ENCODE measurements at places on chromosomes 7 and 10.

GRCh38 chr7:158976468-158976848, 120.1 kb downstream of the DYNC2I1 start:
- DNase-seq = no peak

DNA sequence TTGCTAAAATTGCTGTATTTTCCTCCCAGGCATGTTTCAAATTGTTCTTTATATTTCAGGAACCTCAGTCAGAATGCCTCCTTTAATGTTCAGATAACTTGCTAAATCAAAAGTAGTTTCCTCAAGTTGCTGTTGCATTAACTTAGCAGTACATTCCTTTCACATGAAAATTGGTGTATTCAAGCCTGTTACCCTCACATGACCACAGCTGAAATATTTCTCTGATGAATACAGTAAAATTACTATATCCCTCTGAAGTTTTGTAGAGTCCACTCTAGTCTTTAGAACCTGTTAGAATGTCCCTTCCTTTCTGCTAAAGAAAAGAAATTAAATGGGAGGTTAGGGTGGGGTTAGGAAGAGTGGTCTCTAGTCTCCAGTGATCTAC, 24.5 kb upstream of the C1GALT1 start:
- DNase-seq = no peak

- no peak for DNase-seq
Measured at GRCh38 chr10:86287966-86288579, 78.5 kb downstream of the GRID1 start.

DNA sequence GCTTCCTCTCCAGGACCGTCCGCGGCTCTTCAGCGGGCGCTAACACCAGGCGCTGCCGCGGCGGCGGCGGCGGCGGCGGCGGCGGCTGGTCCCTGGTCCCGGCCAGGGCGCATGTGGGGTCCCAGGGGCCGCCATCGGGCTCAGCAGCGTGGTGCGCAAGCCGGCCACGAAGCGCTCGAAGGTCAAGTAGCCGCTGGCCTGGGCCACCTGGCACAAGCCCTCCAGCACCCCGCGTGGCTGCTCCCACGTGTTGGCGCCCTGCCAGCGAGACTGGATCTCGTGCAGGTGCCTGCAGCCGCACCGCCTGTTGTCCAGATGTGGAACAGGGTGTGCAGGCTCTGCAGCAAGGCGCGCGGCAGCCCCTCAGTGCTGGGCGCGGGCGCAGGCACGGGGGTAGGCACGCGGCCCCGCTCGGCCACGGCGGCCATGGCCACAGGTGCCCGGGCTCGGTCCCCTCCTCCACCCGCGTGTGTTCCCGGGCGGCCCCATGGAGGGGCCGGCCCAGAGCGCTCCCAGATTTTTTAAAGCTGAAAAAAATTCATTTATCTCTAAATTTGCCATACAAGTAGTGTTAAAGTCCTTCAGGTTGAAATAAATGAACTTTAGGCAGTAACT, 884.2 kb upstream of the ZNF722 start:
- DNase-seq = no peak

GRCh38 chr7:152072421-152072820, 46.9 kb downstream of the GALNT11 start:
- DNase-seq = no peak

GRCh38 chr10:108911814-108912541, 1011.3 kb downstream of the XPNPEP1 start:
- no peak for DNase-seq

DNA sequence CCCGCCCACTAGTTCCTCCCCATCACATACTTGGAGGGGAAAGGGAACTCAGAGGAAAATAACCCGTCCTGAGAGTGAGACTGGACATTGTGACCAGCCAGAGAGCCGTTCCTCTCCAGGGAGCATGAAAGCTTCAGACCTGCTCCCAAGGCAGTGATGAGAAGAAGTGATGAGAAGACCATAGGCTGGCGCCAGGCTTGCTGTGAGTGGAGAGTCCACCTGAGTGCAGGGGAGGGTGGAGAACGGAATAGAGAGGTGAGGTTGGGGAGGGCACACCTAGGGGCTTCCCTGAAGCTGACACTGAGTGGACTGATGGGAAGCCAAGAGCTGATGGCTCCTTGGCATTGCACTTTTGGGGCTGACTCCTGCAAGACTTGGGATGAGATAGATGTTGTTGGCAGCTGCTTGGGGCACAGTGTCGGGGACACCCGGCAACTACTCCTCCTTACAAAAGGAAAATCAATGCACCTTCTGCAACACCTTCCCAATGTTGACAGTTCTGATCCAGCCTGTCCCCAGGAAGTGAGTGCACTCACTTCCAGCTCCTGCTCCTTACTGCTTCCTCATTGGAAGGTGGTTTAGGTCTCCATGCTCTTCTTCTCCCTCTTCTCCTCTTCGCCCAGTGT, 79.4 kb downstream of the EMX2 start:
- DNase-seq = no peak

- DNase-seq = no peak
Measured at GRCh38 chr7:130276796-130277762, 10.4 kb downstream of the CPA2 start.

DNA sequence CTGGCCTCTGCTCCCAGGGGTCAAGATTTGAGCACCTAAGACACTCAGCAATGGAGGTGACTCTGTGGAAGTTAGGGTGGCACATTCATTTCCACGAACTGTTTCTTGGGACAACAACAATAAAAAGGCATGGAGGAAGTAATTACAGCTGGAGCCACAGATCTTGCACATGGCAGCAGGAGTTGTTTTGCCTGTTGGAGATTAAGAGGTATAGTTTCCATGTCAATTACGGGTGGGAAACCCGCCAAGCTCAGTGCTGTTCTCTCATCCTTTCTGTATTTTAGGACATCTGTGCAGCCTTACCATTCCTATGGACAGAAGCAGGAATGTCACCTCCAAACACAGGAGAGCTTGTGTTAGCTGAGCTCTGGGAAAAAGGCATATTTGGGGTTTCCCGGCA, 201.2 kb downstream of the SNX10 start:
- no peak for DNase-seq

DNA sequence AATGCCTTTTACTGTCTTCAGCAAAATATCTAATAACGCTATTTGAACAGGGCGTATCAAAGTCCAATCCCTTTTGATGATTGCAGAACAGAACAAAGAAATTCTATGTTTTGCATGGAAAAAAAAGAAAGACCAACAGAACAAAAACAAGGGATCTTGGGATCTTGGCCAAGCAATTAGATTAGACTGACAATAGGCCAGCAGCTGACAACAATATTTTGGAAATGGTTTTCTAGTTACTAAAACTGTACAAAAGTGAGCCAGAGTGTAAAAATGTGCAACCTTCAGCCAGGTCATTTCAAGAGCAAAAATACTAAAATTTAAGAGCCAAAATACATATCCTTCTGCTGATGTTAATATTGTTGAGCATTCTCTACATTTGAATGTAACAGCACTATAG, 716.5 kb upstream of the KCND2 start:
- no peak for DNase-seq

DNA sequence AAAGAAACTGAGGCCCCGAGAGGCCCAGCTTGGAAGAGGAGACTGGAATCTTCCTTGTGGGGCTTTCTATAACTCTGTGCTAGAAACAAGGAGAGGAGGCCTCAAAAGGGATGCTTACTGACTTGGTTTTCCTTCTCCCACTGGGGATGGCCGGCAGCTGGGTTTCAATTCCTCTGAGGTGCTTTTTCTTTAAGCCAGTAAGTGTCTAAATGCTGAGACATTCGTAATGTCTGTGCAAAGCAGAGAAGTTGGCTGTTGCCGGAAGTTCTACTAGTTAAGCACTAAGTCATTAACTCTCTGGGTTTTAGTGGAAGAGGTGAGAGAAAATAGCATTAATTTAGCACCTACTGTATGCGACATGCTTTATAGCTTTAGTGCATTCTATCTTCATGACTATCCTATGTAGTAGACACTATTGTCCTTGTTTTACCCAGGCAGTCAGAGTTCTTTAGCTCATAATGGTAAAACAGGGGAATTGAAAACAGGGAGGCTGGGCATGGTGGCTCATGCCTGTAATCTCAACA, 135.2 kb downstream of the RGS10 start:
- DNase-seq = no peak

DNA sequence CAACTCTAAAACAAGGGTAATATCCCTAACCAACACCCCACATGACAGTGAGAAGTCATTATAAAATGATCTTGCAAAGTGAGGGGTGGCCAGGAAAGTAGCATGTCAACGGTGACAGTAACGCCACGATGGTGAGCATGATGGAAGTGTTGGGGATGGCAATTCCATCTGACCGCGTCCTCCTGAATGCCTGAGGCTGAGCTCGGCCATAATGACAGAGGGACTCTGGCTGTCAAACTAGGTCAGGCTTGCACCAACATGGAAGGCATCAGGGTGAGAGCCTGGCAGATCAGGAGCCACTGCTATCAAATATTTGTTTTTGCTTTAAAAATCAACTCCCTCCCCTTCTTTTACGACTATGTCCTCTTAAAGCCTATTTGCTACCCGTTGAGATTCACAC, 55.7 kb upstream of the EFCAB10 start:
- no peak for DNase-seq

DNA sequence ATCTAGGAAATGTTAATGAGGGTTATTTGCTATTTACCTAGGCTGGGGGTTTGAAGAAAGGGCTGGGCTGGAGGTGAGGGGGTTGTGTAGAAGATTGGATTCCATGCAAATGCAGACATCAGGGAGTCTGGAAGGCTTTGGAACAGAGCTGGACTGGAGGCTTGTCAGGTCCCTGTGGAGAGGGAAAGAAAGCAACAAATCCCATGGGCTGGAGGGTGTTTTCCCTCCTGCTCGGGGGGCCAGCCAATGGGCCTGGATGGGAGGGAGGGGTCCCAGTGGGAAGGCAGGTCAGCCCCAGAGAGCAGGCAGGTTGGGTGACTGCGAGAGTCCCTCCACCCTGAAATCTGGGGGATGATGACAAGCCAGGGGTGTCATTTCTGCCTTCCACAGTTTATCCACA, 431.8 kb downstream of the RPS24 start:
- no peak for DNase-seq

GRCh38 chr10:34644224-34644623, 170.9 kb downstream of the PARD3 start:
- DNase-seq = no peak

DNA sequence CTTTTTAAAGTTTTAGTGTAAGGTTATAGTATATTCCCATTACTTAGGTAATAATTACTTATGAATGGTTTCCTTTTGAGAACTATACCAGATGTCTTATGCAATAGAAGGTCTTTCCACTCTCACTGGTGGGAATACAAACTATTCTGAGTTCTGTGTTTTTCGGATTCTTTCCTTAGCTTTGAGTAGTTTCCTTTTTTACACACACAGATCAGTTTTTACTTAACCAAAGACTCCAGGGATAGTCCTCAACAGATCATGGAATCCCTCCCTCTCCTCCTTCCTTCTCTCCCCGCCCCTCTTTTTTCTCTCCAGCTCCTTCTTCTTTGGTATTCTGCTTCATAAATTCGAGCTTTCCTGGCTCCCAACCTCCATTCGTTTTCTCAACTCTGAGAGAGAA, 13.3 kb downstream of the COPG2 start:
- DNase-seq = no peak

DNA sequence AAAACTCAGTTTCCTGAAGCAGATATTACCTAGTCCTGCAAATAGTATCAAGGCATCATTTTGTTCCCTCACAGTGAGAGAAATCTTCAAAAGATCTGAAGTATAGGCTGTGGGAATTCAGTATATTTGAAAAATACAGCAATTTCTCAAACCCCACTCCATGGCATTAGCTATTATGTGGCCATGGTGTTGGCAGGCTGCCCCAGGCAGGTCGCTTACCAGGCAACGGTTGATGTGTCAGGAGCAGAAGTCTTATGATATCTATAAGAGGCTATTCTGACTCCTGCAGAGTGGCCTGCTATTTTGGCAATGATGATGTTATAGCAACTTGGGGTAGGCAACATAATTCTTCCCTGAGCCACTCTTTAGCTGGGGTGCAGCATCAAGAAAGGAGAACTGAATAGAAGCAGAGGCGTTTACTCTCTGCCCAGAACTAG, 187.9 kb downstream of the PLXDC2 start:
- no peak for DNase-seq

DNA sequence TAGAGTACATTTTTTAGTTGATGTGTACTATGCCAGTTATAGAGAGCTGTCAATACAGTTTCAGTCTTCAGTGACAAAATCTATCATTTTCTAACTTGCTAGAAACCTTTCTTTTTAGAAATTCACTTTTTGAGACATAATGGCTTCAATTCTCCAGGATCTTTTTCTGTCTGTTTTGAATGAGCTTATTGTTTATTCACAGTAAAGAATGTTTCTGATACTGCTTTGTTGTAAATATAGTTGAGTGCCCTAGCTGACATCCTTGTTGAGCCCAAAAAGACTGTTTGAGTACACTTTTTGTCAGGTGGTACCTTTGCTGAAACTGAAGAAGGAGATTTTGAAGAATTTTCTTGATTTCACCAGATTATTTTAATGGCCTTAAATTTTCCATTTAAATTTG, 139.9 kb downstream of the PPP1R9A start:
- DNase-seq = no peak

- DNase-seq = no peak
Measured at GRCh38 chr7:11589251-11589650, 242.7 kb downstream of the THSD7A start.

GRCh38 chr7:79308192-79308591, 145.3 kb downstream of the MAGI2 start:
- no peak for DNase-seq

GRCh38 chr10:34687434-34688210, 127.5 kb downstream of the PARD3 start:
- no peak for DNase-seq

DNA sequence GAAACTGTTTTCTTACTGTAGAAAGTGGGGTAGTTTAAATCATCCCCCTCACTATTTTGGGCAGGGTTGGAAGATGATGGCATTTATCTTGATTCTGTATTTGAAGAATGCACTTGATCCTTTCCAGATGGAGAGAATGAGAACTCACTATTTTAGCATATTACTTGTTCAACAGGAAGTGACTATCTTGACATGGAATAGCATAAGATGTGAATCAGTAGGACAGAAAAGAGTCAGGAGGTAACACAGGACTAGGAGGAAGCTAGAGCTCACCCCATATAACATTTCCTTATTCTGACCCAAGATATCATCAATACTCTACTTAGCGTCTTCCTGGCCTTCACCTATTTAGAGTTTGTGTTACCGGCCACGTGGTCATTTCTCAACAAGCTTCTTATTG, 400.2 kb downstream of the PHTF2 start:
- DNase-seq = no peak

GRCh38 chr10:126203746-126204145, 184.5 kb downstream of the ADAM12 start:
- DNase-seq = no peak

All from activated CD4-positive, CD25-positive, alpha-beta regulatory T cell treated with anti-CD3 and anti-CD28 coated beads, Interleukin-2, amount 50 U/mL, for 72 hours (primary cell).